ENCODE measurements at places on chromosomes 5 and 9.

- no peak for DNase-seq
These were observed 2.8 kb upstream of the FAM193B start for GRCh38 chr5:177557041-177557647.

DNA sequence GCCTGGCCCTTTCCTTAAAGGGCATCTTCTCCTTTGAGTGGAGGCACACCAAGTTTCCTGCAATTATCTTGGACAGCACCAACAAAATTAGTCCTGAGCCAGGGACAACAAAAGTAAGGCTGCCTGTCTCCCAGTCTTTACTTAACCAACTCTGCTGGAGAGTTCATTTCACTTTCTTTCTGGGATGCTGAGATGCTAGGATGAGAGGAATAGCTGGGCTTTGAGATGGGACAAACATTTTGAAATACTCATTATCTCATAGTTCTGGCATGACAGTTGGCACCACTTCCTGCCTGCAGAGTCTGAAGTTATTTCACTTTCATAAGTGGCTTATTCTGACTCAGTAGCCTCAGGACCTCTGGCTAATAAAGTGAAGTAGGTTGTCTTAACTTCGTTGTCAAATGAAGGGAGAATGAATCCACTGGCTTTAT lies 157.0 kb downstream of the C9orf152 start:
- no peak for DNase-seq

- no peak for DNase-seq
These were observed 500 bp upstream of the CREBRF start for GRCh38 chr5:173055722-173055982.

DNA sequence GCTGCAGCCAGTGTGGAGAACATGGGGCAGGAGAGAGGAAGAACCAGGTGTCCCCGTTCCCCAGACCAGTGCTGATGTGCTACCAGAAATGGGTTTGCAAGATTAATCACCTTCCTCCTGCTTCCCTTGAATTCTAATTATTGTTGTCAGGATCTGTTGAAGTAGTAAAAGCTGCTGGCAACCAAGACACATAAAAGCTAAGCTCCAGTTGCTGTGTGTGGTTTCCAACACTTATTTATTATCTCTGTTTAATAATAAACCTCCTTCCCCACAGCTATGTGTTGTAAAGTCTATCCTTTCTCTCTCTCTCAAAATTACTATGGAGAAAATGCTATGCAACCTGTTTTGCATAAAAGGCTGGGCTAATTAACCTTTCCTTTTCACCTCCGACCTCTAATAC lies 2.3 kb upstream of the RETREG1 start:
- DNase-seq: no peak

- no peak for DNase-seq
These were observed 66.3 kb upstream of the ZBTB43 start for GRCh38 chr9:126738553-126738952.

DNA sequence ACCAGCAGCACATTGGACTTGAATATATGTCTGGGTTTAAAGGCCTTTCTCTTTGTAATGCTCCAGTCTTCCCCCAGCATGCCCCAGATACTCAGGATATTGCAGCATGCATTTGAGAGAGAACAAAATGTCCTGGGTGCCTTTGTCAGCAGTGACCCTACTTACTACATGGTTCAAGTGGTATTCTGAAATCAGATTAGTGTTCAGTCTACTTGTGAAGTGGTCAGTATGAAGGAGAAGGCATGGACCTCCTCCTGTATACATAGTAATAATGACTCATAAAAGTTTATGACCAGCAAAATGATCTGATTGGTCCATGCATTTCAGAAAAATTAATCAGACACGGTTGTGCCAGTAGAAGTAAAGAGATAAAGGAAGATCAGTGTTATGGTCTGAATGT lies 25.4 kb downstream of the GPR21 start:
- DNase-seq: no peak

- DNase-seq: no peak
These were observed 10.0 kb upstream of the CCL28 start for GRCh38 chr5:43422143-43422542.

DNA sequence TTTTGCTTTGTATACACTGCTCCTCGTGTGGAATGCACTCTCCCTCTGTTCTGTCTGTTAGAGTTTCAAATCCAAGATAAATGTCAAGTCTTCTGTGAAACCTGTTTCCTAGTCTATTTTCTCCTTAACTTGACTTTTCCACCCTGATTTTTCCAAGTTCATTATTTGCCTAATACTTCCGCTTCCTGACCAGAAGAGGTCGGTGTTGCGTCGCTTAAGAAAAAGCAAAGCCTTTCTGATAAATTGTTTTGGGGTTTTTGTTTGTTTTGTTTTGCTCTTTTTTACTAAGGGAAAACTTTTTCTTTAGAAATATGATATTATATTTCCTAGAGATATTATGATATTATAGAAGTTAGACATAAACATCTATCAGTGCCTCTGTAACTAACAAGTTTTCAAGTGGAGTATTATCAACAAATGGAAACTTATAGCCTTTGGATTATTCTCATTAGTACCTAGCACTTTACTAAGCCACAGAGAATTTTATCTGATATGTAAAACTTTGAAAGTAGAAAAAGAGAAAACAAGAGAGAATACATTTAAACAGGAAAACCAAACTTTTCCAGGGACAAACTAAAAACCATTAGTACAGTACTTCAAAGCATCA lies 55.8 kb downstream of the PHAX start:
- DNase-seq: no peak

DNA sequence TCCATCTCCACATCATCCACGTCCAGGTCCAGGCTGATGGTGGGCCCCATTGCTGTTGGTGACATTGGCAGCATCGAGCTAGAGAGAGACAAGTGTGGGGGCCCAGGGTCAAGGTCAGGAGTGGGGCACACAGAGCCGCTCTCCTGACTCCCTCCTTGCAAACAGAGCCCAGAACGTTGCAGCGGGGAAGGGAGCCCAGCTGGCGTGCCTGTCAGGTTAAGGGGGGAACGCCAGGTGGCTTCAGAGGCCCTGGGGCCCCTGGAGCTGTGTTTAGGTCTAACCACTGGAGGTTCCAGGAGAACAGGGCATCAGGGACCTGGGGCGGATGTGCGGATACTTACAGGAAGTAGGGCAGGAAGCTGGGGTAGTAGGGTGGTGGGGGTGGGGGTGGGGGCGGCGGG lies 7.5 kb downstream of the RNF44 start:
- DNase-seq: no peak

GRCh38 chr5:170360709-170361108 lies 28.5 kb downstream of the KCNMB1 start:
- DNase-seq: no peak

DNA sequence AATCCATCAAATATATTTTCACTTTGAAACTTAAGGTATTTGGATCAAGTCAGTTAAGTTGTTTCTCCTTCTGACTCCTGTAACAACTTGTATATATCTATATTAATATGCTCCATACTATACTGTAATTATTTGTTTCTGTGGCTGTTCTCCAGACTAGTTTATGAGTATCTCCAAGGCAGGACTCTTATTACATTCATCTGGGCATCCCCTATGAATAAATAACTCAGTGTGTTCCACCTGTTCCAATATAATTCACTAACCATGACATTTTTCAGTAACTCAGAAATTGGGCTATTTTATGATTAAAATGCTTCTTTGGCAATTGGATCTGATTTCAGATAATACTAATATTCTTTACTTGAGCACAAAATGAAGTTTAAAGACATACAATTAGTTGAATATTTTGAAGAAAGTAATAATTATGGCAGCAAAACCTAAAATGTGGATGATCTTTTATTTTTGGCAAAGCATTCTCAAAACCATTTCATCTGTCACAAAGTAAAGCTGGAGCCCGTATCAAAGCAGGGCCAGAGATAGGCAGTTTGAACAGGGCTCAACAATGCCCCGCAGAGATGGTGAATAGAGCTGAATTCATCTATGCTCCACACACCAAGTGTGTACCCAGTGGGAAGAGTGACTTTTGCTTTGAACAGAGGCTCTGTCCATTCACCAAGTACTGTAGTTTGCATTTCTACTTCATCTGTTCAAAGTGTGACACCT lies 314.3 kb downstream of the PDE4D start:
- no peak for DNase-seq

DNA sequence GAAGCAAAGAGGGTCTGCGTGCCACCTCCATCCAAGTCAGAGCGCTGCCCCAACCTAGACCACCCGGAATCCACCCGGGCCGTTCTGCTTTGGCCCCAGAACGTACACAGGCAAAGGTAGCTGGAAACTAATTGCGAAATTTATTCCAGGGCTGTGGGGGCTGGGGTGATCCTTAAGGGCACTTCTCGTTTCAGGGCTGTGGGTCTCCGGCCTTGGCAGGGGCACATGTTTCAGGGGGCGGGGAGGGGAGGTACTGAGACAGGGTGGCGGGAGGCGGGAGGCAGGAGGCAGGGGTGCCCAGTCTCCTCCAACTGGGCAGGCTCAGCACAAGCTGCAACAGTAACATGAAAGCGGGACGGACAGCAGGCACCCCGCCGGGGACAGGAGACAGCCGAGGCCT lies 26.1 kb downstream of the NR5A1 start:
- DNase-seq: no peak

DNA sequence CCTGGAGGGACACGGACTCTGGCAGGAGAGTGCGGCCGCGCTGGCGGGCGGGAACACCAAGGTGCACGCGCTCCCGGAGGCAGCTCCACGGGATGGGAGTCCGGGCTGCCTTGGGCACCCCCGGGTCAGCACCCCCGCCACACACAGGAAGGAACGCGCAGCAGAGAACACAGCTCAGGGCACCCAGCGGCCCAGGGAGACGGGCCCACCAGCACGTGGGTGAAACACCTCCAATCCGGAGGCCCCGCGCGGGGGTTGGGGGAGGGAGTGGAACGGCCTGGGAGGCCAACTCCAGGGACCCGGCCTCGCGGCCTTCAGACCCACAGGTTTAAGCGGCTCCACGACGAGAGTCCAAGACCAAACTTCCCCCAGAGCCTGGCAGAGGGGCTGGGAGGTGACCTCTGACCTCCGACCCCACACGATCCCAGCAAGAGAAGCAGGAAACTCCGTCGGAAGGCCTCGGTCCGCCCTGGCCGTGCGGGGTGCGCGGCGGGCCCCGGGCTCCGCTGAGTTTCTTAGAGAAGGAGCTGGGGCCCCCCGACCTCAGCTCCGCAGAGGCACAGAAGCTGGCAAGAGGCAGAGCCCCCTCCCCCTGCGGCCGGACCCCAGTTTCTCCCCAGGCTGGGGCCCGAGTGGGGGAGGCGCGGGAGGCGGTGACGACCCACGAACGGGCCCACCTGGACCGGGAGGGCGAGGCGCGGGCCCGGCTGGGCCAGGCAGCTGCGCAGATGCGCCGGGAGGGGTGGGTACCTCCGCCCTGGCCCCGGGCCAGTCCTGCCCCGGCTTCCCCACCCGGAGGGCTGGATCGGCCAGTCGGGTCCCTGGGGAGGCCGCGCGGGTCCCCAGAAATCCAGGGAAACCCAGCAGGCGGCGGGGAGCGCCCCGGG lies 851 bp downstream of the NACC2 start:
- peak; percentile 51 for DNase-seq

- no peak for DNase-seq
These were observed 402.9 kb downstream of the ZSWIM6 start for GRCh38 chr5:61734966-61735365.

DNA sequence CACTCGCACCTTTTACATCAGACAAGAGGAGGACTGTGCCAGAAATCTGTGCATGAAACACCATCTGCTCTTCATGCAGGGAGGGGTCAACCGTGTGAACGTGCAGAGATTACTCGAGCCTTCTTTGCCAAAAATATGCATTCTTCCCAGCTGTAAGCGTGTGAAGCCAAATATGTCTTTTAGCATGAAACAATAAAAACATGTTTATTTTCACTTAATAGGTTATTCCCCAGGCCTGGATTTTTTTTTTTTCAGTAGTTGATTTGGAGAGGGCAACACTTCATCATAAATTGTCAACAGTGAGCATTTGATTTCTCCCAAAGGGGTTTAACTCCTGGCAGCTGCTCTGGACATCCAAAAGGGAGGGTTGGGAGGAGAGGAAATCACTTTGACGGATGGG lies 23.8 kb downstream of the PLAC8L1 start:
- DNase-seq: no peak

DNA sequence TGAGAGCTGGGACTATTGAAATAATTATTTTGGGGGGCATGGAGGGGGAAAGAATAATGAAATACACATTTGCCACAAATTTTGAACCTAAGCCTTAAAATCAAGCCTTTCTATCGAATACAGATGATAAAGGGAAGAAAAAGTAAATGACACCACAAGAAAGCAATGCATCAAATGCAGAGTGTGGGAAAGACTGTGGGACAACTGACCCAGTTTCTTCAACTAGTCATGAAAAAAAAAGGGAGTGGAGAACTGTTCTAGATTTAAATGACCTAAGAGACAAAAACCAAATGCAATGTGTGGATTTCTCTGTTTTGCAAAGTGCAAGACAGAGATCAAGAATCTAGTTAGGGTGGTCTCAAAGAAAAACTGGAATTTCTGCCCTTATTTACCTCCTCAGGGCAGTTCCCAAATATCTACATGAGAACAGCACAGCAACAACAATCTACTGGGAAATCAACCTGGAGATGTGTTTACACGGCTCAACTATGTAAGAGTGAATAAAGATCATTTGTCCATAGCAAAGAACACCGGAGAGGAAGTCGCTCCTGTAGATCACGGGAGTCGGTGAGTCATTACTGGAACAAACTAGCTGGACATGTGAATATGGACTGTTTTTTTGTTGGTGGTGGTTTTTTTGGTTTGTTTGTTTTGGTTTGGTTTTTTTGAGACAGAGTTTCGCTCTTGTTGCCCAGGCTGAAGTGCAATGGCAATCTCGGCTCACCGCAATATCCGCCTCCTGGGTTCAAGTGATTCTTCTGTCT lies 145.9 kb downstream of the DROSHA start:
- DNase-seq: no peak

DNA sequence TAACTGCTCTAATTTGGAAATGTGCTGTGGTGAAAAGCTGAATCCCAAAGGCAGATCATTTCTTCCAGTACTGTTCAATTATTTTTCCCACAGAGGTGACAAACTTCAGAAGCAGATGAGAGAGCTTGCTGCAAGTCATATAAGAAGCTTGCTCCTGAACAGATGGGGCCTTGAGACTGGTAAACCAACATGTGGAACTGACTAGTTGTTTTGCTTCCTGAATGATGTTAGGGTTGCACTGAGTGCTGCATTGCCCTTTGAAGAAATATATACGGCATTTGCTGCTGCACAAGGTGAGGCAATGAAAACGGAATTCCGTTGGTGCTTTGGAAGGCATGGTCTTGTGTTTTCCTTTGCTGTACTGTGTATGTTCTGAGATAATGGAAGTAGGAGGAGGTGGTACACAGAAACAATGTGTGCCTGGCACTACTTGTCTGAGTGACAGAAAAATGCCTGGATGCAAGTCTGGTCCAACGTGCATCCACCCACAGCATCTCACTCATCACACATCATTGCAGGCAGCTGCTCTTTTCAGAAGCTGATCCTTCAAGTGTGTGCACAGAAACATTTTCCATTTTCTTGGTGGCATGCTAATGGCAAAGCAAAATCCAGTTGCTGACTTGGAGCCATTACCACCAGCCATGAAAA lies 76.9 kb downstream of the ANKH start:
- no peak for DNase-seq

DNA sequence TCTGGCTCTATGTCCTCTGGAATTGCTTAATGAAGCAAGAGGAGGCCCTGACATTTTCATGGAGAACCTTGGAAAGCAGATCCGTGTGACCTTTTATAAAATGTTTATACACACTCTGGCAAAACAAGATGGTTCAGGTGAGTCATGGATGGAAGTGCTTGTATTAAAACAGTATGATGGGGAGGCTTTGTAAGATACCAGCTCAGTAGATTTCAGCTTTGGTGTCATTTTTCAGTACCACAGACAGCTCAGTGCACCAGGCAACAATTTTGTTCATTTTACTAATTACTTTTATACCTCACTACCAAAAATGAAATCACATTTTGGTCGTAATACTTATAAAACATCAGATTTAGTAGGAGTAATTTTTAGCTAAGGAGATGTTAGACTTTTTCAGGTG lies 5.2 kb downstream of the KCNN2 start:
- DNase-seq: no peak
